ENCODE measurements at places on chromosomes 4 and X. TPM values are rescaled to one million over a fixed set of nuclear protein-coding genes. Genes with fewer than 3 reads are reported as not detected.

DNA sequence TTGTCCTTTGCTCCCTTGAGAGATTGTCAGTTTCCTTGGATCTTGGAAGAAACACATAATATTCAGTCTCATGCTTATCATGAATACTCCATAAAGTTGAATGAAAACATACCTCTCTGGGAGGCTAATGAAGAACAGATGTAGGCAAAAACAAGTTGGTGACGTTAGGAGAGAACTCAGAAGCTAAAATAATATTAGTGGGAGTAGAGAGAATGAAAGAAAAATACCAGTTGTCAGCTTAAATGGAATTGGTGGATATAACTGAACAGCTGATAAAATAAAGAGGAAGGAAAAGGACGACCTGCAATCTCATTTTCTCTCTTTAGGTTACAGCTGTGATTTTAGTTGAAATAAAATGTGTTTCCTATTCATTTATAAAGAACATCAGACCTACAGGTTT is 124.8 kb downstream of the SNCA start:
- DNase-seq, result no peak

Gene HTT-AS
- total RNA-seq, result not detected

Gene AADAT
- 2.1 TPM for total RNA-seq

DNA sequence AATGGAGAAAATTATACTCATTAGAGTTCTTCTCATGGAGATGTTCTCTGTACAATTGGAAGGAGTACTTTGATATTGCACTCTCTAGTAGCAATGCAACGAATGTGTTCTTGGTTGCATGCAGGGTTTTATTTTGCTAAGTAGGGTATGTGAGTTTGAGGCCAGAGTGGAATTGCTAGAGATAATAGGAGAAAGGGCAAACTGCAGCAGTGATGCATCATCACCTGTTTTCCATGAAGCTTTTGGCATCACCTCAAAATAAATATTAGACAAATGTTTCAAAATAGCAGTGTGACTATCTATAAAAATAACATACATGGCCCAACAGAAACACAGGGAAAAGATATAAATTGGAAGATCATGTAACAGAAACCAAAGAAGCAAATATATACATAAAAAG is 93.3 kb downstream of the TIGD2 start:
- DNase-seq, result no peak

- DNase-seq, result no peak
Observed at GRCh38 chr4:113411496-113411938, 350.0 kb downstream of the CAMK2D start.

- DNase-seq, result no peak
Observed at GRCh38 chrX:95076449-95076848, 1402.4 kb downstream of the FAM133A start.

Gene BTK
- 72.8 TPM for total RNA-seq

Gene CPZ
- 0.93 TPM for total RNA-seq

Gene PPARGC1A
- 2.5 TPM for total RNA-seq

GRCh38 chr4:88630756-88631155 is 38.5 kb downstream of the HERC3 start:
- no peak for DNase-seq

- no peak for DNase-seq
Observed at GRCh38 chrX:107940095-107940494, 42.1 kb downstream of the TEX13B start.

Gene F9
- total RNA-seq, result not detected

DNA sequence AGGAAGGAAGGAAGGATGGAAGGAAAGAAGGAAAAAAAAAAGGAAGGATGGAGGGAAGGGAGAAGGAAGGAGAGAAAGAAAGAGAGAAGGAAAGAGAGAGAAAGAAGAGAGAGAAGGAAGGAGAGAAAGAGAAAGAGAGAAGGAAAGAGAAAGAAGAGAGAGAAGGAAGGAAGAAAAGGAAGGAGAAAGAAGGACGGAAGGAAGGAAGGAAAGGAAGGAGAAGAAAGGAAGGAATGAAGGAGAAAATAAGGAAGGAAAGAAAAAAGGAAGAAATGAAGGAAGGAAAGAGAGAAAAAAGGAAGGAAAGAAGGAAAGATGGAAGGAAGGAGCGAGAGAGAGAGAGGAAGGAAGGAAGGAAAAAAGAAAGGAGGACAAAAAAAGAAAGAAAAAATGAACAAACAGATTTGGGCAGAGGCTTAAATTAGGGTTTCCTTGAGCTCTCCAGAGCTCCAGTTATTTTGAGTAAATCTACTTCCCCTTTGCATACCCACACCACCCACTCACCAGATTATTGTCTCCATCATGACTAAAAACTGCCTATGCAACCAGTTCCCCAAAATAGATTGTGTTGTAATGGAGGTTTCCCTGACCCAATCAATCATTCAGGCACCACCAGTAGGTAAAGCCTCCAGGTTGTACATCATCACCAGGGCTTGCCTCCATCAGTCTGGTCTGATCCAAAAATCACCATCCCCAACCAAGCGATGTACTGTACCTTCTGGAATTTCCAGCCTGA is 1722.9 kb upstream of the PCDH10 start:
- no peak for DNase-seq

Gene SOX3
- total RNA-seq, result not detected

GRCh38 chrX:104359124-104359523 is 104.4 kb upstream of the ESX1 start:
- no peak for DNase-seq

- no peak for DNase-seq
Observed at GRCh38 chr4:139720806-139721205, 55.2 kb downstream of the MGST2 start.

Gene ARHGAP10
- total RNA-seq, result 18.0 TPM

- DNase-seq, result no peak
Observed at GRCh38 chr4:54879576-54879975, 221.8 kb downstream of the KIT start.

GRCh38 chr4:147550626-147551246 is 66.5 kb upstream of the TMEM184C start:
- DNase-seq, result no peak

Gene SASH3
- total RNA-seq, result 204 TPM

DNA sequence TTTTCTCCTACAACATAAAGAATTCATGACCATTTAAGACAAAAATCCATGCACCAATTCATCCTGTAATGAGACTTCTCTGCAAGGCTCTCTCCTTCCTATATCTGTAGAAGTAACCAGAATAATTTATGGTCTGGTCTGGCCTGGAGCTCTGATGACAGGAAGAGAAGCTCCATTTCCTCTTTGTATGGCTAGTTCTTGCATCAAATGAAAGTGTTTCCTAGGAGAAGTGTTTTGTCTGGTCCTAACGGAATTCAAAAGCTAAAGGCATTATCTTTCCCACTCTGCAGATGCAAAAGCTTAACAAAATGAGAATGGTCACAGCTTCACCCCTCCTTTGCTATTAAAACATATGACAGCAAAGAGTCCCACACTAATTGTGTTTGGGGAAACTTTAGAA is 55.1 kb downstream of the SPATA18 start:
- DNase-seq, result no peak

Gene RENBP
- total RNA-seq, result 42.0 TPM

GRCh38 chr4:69497076-69497475 is 1.4 kb upstream of the UGT2B4 start:
- DNase-seq, result no peak

- no peak for DNase-seq
Observed at GRCh38 chr4:48986654-48987164, 634 bp downstream of the CWH43 start.

GRCh38 chr4:6200922-6201362 is 593 bp upstream of the JAKMIP1 start:
- no peak for DNase-seq

Gene PCDH7
- total RNA-seq, result 71.6 TPM

Gene PRDM5
- total RNA-seq, result 11.8 TPM

GRCh38 chr4:604131-604530 is 21.2 kb upstream of the PDE6B start:
- no peak for DNase-seq

DNA sequence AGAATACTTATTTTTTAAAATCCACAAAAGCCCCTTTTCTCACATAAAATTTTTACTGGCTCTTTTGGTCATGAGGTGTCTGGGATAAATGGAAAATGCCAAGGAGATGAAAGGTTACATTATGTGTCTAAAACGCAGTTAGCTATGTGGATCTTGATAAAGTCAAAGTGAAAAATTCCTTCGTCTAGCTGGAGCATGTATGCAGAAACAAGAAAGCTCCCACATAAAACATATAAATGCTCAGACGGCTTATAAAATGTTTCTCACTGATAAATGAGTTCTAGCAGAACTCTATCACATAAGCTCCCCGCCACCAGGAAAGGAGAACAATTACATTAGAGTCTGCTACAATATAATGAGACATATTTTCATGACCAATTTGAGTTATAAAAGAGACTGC is 83.8 kb downstream of the TBC1D9 start:
- no peak for DNase-seq

DNA sequence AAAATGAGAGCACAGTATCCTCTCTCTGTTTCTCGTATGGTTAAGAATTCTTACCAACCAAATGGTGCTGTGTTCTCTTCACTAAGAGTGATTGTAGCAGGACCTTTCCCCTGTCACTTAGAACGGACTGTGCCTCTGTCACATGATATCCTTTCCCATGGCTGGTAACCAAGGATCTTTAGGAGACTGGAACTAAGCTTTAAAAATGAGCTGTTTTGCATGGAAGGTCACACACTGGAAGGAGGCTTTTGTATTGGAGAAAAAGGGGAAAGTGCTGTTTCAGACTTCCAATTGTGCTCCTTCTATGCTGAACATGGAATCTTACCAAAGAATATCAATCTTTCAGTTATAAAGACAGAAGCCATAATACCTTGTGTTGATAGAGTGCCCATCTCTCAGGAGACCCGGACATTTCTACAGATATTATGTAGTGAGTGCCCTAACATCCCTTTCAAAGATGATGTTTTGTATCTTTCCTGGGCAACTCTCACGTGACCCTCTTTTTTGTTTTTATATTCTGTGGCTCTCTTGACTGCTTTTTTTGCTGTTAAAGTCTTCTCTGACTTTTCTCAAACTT is 148.6 kb downstream of the SLC4A4 start:
- no peak for DNase-seq

GRCh38 chr4:25882226-25882625 is 19.4 kb upstream of the SEL1L3 start:
- no peak for DNase-seq

- no peak for DNase-seq
Observed at GRCh38 chrX:27583976-27584375, 6.2 kb upstream of the DCAF8L2 start.

GRCh38 chr4:177681902-177682301 is 239.7 kb upstream of the AGA start:
- no peak for DNase-seq

DNA sequence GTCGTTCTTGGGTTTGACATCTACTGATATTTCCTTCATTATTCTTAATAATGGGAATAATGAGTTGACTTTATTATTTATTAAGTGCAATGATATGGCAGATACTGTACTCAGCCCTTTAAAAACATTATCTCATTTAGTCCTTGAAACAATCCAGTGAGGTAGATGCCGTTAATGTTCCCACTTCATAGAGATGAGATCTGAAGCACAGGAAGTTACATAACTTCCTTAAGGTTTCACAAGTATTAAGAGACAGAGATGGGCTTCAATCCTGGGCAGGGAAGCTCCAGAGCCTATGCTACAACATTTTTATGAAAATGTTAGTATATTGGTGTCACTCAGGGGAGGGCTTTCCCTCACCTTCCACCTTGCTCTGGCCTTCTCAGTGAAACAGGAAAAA is 9.7 kb upstream of the KLHL13 start:
- no peak for DNase-seq

DNA sequence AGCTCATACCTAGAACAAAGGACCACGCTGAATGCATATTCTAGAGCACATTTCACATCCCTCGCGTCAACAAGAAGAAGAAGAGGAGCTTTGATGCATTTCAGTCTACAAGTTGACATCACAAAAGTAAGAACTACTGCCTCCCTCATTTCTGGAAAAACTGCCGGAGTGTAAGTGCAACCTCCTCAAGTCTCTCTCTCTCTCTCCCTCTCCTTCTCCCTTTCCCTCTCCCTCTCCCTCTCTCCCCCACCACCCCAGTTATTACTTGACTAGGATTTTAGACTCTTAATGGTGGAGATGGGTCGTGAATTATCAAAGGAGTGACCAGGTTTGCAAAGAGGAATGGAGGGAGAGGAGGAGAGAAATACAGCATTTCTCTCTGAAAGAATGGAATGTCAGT is 1.4 kb upstream of the IRS4 start:
- no peak for DNase-seq

Gene UBE2D3
- 303 TPM for total RNA-seq

Gene SRPX2
- total RNA-seq, result 37.1 TPM

- no peak for DNase-seq
Observed at GRCh38 chr4:106584337-106584989, 215.9 kb upstream of the GIMD1 start.

DNA sequence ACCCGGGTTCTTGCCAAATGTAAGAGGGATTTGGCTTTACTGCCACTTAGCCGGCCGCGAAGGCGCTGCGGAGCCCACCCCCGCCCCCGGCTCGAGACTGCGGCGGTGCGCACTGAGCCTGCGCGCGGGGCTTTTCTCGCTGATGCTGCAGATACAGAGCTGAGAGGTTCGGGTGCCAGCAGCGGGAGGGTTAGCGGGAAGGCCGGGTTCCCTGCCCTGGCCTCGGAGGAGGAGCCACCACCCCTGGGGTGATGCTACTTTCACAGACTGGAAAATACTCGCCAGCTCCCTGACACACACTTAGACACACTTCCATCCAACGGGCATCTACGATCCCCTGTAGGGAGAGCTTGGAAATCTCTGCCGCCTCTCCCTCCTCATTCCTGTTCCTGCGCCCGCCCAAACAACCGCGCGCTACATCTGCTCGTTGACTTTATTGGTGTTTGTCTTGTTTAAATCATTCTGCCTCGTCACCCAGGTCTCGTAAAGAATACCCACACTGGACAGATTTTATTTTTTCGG is 2.1 kb upstream of the PCDH7 start:
- peak; percentile 79 for DNase-seq
